ENCODE measurements at places on chromosomes 1 and 21.

- no peak for DNase-seq
Measured at GRCh38 chr1:218299416-218299815, 14.3 kb downstream of the RRP15 start.

DNA sequence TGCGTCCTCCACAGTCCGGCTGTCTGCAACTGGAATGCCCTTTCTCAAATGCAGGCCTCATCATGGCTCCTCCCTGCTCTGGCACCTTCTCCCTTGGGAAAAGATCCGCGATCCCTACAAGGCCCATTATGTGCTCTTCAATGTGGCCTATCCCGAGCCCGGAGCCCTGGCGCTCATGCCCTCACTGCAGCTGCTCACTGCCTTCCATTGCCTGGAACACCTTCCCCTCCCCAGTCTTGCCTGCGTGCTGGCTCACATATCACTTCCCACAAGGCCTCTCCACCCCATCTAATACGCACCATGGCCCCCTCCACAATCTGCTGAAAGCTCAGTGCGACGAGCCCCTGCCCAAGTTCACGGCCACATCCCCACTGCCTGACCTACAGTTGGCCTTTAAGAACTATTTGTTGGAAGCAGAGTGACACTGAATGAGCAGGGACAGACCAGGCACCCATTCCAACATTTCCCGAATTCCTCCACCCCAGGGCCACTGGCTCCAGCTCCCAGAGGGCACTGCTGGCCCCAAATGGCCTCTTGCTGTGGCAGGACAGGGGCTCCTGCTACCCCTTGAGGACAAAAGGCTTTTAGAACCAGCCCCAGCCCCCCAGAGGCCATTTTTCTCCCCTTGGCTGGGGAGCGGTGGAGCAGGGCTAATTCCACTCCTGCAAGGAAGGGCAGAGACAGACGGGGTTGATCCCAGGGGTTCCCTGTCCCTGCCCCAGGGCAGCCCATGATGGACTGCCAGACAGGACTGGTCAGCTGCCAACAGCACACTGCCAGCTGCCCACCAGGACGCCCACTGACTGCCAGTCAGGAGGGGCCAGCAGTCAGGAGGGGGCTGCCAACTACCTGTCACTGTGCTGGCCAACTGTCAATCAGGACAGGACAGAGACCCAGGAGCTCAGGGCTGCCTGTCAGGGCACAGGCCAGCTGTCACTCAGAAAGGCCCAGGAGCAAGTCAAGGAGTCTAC lies 64.8 kb downstream of the DHRS3 start:
- DNase-seq = no peak

DNA sequence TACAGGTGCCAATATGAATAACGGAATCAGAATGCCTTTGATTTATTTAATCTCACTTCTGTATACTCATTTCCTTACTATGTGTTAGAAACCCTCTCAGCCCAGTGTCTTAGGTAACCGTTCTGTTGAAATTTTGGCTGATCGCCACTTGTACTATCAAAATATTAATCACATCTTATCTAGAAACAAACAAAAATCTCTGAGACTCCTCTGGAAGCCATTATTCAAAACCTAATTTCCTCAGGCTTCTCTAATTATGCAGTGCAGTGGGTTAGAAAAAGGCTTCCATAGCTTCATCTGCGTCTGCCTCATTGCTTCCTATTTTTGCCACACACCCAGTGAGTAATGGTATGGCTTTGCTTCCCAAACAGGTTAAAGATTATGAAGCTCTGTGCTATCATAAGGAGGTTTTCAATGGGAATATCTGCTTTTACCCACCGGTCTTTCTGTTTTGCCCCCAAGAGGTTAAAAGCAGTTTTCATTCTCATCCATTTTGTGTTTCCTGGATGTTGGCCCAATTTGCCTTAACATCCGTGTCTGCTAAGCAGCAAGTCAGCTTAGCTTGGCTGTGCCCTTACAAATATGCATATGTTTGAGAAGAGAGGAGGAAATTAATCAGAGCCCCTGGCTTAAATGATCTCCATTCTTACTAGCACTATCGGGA lies 129.6 kb downstream of the RYR2 start:
- no peak for DNase-seq

- no peak for DNase-seq
Measured at GRCh38 chr1:159831412-159832141, 4.9 kb downstream of the SLAMF8 start.

GRCh38 chr1:159023723-159024122 lies 14.0 kb downstream of the IFI16 start:
- no peak for DNase-seq

DNA sequence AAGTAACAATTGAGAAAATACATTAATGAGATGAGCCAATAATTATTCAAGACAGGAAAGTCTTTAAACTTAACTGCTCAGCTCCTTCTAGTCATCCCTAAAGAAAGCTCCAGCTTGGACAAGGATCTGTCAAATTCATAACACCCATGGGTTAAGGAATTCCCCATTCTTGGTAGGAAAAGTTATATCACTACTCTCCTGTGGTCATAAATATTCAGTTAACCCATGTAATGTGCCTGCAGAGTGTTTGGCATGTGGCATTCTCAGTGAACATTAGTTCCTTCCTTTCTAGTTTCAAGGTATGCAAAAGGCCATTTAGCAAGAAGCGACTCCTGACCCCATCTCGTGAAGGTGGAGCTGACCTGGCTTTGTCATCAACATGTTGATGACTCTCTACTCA lies 76.7 kb upstream of the VCAM1 start:
- no peak for DNase-seq

DNA sequence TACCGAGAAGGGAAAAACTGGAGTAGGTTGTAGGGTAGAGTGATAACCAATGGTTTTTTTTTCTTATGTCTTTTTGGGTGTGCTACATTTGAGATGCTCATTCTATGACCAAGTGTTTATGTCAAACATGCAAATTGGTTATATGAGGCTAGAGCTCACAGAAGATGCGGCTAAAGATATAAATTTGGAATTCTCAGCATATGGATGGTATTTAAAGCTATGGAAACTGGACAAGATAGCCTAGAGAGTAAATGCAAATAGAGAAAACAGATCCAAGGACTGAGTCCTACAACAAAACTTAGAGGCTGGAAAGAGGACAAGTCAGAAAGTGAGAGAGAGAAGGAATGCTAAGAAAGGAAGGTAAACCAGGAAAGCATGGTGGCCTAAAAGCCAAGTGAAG lies 7.4 kb downstream of the GDAP2 start:
- DNase-seq = no peak

DNA sequence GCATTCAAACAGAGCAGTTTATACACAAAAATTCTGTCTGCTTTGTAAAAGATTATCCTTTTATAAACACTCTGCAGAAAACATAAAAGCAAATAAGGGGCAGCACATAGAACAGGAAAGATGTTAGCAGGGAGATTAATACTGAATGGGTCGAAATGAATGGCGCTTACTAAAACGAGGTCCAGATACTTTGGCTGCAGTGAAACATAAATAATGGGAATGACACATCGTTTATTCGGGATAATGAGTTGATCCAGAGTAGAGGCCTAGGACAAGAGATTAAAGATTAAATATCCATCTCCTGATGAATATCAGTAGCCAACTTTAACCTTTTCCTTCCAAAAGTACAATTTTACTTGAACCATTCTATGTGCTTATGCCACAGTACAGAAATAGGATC lies 54.4 kb upstream of the PROX1 start:
- no peak for DNase-seq

- no peak for DNase-seq
Measured at GRCh38 chr1:244409701-244410100, 42.0 kb downstream of the ADSS2 start.

- no peak for DNase-seq
Measured at GRCh38 chr1:241895013-241895412, 47.0 kb downstream of the EXO1 start.
